CD4-positive, alpha-beta T cell treated with Interleukin-4 for 1 hour (primary cell): ENCODE measurements at places on chromosomes 7 and 10.

DNA sequence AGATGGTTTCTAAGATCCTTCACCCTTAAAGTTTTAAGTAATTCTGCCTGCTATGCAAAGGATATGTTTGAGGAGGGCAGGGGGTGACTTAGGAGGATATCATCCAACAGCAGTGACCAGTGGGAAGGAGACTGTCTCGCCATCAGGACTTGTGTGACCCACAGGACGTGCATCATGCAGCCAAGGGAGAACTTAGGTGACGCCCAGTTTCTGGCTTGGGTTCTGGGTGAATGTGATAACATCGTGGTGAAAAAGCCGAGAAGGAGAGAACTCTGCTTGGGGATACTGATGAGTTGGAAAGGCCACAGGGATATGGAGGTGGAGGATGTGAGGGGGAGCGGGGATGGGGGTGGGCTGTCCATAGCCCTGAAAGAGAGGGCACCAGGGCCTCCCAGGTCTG is 3.8 kb downstream of the WIPI2 start:
- DNase-seq = no peak

DNA sequence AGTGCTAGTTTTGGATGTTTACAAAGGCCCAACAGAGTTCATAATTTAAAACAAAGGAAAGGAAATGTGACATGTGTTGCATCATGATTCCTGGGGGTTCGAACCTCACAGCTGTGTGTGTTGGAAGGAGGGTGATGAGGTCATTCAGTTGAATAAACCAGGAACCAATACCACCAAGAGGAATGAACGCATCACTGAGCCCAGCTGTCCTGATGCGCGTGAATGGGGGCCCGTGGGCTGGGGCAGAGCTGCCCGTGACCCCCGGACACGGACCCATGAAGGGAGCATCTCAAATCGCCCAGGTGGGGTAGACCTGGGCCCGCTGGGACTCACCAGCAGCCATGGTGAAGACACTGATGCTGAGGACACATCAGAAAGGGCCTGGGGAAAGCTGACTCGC is 33.0 kb downstream of the BRI3 start:
- no peak for DNase-seq

- peak; percentile 9 for DNase-seq
Observed at GRCh38 chr10:113300617-113301016, 252.2 kb upstream of the HABP2 start.

DNA sequence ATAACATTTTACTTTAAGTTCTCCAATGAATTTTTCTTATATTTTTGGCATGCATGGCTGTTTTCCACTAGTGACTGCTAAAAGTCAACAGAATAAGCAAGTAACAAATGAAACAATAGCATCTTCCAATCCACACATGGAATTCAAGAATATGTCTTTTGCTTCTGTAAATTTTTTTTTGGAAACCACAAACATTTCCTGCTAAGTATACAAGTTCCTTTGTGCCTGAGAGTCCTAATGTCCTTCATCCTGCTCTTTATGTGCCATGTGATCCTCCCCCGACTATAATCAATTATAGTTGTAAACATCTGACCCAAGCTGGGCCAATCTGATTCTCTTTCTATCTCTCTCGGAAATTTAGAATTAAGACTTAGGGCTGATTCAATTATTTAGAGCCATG is 61.2 kb downstream of the PPP1R3C start:
- no peak for DNase-seq

- no peak for DNase-seq
Observed at GRCh38 chr10:133030781-133031180, 56.9 kb upstream of the ADGRA1 start.

DNA sequence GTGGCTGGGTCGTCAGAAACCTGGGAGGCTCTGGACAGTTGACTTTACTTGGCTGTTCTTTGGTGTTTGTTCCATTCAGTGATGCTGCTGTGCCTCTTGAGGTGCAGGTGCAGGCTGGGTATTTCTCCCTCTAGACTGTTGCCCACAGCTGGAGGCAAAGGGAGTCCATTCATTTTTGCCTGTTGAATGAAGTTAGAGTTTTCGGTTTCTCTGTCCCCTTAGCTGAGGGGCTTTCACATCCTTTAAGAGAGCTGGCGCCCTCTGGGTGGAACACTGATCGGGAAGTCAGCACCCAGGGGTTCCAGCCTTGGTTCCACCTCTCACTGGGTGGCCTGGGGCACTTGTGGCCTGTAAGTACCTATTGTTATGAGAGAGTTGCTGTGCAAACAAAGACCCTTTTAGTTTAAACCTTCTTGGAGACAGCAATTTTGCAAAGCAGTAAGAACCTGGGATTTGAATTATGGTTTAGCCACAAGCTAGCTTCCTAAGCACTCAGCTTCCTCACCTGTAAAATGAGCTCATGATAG is 67.2 kb downstream of the GRK5 start:
- no peak for DNase-seq

GRCh38 chr10:102785818-102786217 is 42.1 kb downstream of the WBP1L start:
- DNase-seq = peak; percentile 50

DNA sequence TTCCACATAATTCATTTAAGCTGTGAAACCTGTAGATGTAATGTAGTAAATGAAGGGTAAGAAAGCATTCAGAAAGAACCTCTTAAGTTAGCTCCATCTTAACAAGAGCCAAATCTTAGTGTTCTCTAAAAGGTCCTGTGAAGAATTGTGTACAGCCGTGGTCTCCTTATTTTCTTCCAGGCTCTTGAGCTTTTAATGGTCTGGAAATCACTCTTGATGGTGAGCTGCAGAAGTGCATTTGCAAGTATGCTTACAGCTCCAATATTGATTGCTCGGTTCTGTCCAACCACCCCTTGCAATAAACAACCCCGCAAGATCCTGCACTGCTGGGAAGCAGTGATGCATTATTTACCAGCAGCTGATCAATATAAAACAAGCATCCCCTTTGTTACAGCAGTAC is 690.8 kb upstream of the FZD8 start:
- DNase-seq = no peak

DNA sequence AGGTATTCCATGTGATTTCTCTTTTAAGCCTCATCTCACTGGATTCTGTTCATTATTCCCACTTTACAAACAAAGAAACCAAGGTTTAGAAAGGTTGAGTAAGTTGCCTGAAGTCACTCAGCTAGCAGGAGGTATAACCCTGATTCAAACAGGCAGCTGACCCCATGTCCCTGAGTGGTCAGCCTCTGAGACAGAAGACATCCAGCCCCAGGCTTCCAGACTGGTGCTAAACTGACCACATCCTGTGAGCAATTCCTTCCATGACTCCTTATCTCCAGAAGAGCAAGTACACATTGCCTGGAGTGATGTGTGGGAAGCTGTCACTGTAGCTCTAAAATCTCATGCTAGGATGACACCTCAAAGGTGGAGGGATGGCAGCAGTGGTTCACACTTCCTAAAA is 3.7 kb downstream of the PLPP4 start:
- DNase-seq = no peak

GRCh38 chr10:119466076-119466475 is 76.4 kb downstream of the RGS10 start:
- DNase-seq = no peak

DNA sequence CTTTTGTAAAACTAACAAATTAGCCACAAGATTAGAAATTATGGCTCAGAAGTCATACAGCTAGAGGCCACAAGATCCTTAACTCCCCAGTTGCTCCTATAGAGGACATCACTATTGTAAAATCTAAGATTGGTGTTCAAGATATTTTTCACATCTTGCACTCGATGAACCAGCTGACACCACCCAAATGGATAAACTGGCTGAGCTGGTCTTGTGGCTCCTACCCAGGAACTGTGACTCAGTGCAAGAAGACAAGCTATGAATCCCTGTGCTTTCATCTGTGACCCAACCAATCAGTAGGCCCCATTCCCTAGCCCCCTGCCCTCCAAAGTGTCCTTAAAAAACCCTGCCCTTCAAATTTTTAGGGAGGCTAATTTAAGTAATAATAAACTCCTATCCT is 27.9 kb upstream of the R3HCC1L start:
- DNase-seq = no peak

GRCh38 chr10:68897336-68897741 is 3.8 kb upstream of the DDX50 start:
- peak; percentile 55 for DNase-seq

GRCh38 chr10:79254333-79255006 is 92.8 kb upstream of the PPIF start:
- no peak for DNase-seq

DNA sequence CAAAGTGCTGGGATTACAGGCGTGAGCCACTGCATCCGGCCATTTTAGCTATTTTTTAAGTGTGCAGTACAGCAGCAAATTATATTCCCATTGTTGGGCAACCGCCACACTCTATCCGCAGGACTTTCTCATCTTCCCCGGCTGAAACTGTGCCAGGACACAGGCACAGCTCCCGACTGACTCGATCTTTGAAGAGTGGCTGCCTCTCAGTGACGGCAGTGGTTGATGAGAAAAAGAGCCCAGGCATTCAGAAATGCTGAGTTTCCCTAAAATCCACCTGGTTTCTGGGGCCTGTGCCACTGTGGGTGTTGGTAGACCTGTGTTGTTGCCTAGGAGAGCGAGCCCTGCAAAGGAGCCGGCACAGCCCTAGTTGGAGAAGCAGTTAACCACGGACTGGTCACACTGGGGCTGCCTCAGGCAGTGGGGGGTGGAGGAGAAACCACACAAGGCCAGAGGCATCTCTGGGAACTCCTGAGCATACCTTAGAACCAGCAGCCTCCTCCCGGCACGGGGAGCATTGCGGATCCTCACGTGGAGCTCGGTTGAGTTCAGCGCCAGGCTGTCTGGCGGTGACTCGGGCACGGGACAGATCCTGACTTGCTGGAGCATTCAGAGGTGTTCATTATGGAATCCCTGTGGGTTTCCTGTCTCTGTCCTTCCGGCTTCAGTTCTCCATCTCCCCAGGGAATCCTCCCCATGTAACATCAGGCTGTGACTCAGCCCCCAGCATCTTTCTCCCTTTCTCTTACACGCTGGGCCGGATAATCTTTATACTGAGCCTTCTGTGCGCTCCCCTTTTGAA is 16.2 kb downstream of the PFKFB3 start:
- no peak for DNase-seq

DNA sequence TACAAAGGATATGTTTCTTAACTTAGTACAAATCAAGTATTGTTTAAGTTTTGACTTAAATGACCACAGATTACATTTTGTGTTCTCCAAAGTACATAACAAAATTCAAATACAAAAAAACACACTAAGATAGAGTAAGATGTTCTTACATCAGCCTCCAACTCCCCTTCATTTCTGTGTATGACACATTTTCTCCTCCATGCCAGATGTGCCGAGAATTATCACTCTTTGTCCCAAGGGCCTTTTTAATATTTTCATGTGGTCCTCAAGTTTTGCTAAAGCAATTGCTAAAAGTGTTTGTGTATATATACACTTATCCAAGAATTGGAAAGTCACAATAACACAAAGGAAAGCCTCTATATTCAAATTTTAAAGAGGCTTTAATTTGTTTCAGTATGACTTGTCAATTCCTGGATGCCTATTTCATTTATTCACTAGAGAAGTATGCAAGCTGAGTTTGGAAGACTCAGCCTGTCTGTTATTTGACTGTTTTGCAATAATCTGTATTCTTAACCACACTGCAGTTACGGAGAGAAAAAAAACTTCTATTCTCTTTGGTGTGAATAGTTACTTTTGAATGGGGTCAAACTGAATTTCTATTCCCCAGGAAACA is 586.4 kb upstream of the SEMA3D start:
- DNase-seq = no peak

GRCh38 chr10:123614888-123615287 is 51.3 kb upstream of the GPR26 start:
- no peak for DNase-seq

GRCh38 chr10:112490545-112490944 is 43.5 kb downstream of the VTI1A start:
- no peak for DNase-seq
